ENCODE measurements at places on chromosomes 5 and 9.

- no peak for DNase-seq
These were observed 153.8 kb upstream of the NR3C1 start for GRCh38 chr5:143557061-143557818.

GRCh38 chr5:38341056-38341455, 82.7 kb downstream of the EGFLAM start:
- no peak for DNase-seq

DNA sequence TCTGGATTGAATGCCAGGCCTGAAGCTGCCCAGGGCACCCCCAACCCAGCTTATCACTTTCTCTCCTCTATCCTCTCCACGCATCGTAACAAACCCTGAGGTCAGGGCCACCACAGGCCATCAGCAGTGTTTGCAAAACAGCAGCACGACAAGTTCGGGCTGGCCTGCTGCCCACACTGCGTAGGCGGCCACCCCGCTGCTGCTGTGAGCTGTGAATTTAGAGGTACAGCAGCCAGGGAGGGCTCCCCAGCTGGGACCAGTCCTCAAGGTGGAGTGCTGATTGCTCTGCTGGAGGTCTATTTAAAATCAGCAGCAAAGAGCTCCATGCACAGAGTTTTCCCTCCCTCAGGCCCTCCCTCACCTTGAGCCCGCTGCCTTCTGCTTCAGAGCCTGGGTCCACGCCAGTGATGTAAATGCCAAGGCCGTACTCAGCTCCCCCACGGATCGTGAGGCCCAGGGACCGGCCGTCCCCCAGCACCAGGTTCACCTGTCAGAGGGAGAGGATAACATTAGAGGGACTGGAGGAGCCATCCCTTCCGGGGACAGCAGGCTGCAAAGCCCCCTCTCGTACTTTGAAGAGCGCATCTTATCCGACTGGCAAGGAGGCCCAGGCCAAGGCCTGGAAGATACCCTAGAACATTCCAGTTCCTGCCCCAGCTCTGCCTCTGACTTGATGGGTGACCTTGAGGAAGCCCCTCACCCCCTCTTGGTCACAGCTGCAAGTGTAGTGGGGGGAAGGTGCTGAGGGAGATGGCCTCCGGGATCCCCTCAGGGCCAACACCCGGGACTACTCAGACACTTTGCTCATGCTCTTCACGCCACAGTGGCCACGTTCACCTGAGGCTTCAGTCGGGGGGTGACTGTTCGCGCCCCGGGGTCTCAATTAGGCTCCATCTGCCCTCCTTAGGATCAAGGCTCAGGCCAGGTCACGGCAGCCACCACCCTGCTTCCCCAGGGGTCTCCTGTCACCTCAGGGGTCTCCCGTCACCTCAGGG, 39.1 kb downstream of the WHRN start:
- DNase-seq, result no peak

- no peak for DNase-seq
These were observed 14.7 kb downstream of the PBX3 start for GRCh38 chr9:125761676-125762450.

DNA sequence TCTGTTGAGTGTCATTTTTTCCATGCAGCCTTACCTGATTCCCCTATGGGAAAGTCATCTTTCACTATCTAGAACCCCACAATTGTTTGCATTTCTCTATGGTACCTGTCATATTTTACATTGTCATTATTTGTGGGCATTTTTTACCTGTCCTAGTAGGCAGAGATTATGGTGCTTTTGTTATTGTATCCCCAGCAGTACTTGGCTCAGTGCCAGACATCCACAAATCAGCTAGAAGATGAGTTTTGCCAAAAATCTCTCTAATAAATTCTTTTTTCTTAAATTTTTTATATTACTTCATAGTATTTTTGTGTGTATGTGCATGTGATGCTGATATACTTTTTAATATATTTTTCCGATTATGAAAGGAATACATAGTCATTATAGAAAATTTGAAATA, 13.2 kb downstream of the GARNL3 start:
- DNase-seq, result no peak

DNA sequence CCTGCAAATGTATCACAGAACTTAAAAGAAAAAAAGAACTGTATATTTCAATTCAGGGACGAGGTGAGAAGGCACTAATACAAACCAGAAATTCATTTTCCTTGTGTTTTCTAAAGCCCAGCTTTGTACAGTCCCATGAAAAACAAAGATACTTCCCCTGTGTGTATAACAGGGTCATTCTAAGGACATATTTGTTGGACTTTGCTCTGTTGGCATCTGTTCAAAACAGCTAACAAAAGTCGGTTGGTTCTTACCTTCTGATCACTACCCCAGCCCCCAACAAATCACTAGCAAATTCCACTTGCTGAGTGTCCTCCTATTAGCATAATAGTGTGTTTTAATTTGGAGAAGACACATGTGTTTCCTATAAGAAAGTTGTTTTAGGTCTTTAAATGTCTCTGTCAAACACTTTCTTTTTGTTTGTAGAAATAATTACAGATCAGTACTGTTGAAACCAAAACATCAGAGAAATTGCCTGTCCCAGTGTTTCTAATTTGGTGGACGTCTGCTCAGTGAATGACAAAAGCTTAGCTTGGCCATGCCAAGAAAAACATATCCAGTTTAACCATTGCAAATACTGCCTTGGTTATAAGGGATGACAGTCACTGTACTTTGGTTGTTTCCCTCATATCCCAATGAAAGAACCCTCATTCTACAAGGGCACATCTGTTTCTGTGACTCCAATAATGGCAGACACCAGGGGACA, 480.5 kb downstream of the EBF1 start:
- DNase-seq, result no peak

- no peak for DNase-seq
These were observed 544.2 kb upstream of the DAP start for GRCh38 chr5:11305245-11305644.

DNA sequence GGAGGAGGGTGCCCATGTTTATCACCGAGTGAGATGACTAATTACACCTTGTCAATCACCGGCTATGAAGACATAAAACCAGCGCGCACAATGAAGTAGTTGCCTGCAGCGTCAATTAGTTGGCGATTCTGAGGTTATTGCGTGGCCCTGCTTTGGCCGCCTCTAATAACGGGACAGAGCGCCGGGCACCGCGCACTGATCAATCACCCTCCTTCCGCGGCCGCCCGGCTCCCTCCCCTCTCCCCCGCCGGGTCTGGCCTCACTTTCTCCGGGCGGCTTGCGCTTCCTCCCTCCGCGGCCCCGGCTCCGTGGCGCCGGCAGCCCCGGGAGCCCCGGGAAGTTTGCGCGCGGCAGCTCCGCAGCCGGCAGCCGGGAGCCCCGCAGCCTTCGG, 3.3 kb upstream of the LHX2 start:
- DNase-seq, result no peak

GRCh38 chr5:173907686-173908371, 19.7 kb downstream of the CPEB4 start:
- no peak for DNase-seq

DNA sequence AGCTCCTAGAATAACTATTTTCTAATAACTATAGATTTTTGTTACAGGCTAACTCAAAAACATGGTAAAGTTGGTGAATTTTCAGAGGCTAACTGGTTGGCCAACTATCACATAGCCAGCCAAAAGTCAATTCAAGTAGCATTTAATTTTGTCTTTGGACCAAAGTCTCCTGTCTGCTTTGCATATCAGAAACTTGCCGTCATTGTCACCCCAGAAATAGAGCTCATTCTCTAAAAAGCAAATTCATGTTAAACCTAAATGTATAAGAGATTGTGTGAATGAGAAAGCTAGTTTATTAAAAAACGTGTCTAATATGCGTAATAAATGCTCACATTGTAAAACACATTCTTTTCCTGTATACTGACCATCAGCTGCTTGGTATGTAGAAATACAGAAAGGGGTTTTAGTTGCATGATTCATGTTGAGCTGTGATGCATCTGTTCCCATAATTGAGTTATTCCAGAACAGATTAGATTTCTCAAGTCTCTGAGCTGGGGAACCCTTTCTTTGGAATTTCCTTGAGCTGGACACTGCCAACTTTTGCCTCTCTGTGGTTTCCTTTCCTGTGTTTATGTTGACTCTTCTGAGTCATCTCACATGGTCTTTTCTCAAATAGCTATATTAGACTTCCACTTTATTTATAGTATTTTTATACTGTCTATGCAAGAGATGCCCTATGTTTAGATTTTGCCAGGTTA, 7.3 kb downstream of the SRFBP1 start:
- DNase-seq, result no peak

GRCh38 chr5:135465391-135466122, 13.4 kb upstream of the TIFAB start:
- DNase-seq, result no peak

DNA sequence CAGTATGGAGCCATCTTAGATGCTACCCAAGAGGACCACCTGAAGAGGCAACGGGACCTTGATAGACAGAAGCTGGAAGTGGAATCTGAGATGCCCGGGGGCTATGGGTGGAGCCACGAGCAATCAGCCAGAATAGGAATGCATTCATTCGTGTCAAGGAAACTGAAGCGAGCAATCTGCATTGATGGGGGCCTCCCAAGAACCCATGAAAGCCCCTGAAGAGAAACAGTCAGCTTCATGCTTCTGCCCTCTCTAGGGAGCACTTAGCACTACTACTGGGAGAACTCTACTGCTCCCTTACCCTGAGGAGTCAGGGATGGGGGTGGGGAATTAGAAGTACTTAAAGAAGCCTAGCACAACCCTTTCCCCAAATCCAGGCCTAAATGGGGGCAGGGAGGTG, 51.9 kb upstream of the TCERG1 start:
- no peak for DNase-seq

GRCh38 chr5:118439831-118440230, 548.5 kb downstream of the DTWD2 start:
- no peak for DNase-seq

GRCh38 chr5:155259648-155260047, 246.1 kb downstream of the KIF4B start:
- no peak for DNase-seq

DNA sequence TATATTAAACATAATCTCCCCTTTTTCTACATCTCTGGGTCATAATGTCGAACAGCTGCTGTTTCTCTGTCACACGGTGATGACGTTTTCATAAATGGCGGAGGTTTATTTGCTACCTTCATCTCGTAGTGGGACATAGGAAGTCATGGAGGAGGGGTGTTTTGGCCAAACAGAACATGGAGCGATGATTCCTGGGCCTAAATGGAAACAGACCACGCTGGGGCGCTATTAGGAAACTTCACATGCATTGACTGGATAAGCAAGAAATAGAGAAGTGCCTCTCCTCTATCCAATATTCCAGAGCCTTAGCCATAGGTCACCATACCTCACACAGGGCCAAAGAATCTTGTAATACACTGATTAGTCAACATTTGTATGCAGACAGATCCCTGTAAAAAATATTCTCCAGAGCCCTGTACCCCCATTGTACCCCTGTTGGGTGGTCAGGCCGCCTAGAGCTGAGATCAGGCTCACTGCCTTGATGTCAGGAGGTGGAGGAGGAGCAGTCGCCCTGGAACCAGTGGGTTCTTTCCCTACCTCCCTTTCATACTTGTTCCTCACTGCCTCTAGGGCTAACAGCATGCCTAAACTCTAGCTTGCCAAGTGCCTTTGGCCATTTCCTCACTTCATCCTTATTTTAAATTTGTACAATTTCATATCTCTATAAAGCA, 77.8 kb upstream of the SPIN1 start:
- no peak for DNase-seq

GRCh38 chr9:80144406-80144805, 572.6 kb downstream of the TLE4 start:
- no peak for DNase-seq

Data from stimulated activated CD8-positive, alpha-beta memory T cell treated with anti-CD3 and anti-CD28 coated beads, Interleukin-15, amount 100 ng/mL, for 24 hours (primary cell).